ENCODE measurements at places on chromosomes 13 and 19.

GRCh38 chr13:73984949-73985691 is 149.1 kb downstream of the KLF12 start:
- no peak for DNase-seq

DNA sequence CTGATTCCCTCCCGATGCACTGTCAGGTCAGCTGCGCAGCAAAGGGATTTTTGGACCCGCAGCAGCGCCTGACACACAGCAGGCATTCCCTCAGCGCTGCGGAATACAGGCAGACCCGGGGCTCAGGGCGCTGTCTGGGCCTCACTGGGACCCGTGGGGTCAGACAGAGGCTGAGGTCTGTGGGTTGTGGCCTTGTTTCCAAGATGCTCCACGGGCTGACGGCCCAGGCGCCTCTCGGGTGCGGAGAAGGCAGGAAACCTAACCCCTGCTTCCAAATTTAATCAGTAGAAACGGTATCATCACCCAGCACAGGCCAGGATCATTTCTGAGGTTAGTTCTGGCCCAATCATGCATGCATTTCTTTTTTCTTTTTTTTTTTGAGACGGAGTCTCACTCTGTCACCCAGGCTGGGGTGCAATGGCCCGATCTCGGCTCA is 686 bp upstream of the RNF126 start:
- no peak for DNase-seq

GRCh38 chr19:11138601-11139300 is 16.8 kb downstream of the SPC24 start:
- DNase-seq = peak; percentile 90

DNA sequence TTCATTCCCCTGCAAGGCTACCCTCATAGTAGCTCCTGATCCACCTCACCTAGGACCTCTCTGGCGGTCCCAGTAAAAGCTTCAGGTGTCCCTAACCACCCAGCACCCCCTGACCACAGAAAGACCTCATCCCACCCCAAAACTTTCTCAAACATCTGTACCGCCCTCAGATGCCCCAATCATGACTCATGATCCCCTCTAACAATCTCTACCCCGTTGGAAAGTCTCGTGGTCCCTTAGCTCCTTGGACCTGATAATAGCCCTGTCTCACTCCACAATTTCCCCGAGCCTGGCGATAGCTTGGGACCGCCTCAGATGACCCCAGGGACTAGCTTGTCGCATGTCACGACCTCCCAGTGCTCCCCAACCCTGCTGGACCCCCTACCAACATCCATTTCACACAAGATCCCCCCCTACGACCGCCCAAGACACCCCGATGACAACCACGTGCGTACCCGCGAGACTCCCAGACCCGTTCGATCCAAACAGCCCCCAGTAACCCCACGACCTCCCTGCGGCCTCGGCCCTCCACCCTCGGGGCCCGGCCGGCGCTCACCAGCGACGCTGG is 450 bp downstream of the NDUFA11 start:
- DNase-seq = no peak

- peak; percentile 67 for DNase-seq
Measured at GRCh38 chr19:4059891-4060620, 6.6 kb downstream of the ZBTB7A start.

DNA sequence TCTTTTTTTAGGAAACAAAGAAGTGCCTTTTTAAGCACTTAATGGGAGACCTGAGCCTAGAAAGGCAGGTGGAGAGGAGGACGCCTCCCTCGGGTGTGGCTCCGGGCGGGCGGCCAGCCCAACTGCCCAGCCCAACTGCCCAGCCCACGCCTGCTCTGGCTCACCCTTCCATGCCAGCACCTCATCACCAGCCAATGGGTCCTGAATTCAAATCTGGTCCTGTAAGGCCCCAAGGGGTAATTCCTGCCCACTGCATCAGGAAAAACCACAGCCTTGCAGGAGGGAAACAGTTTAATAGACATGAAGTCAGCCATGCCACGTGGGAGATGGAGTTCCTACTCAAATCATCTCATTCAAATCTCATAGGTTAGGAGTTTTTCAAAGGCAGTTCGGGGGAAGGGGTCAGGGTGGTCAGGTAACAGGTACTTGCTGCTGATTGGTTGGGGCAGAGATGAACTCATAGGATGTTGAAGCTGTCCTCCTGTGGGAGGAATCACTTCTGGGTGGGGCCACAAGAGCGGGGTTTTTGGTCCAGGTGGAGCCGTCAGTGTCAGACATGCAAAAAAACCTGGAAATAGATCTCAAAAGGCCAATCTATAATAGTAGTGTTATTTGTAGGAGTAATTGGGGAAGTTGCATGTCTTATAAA is 64.9 kb downstream of the HSPH1 start:
- DNase-seq = no peak

DNA sequence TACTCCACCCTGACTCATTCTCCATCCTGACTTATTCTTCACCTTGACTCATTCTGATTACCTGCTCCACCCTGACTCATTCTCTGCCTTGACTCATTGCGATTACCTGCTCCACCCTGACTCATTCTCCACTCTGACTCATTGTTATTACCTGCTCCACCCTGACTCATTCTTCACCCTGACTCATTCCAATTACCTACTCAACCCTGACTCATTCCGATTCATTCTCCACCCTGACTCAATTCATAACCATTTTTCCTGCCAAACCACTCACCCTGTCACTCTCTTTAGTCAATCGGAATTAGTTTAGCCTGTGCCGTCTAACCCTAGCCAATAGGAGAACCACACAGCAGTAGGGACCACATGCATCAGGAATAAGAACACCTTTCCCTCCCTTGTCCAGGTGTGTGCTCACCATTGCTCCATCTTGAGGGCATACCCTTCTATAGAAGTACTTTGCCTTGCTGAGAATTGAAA is 1227.4 kb upstream of the PCDH20 start:
- DNase-seq = peak; percentile 88

GRCh38 chr13:30724778-30725177 is 10.6 kb upstream of the ALOX5AP start:
- no peak for DNase-seq
